Stimulated activated CD8-positive, alpha-beta memory T cell treated with anti-CD3 and anti-CD28 coated beads, Interleukin-2, amount 100 ng/mL, for 1 hour (primary cell): ENCODE measurements at places on chromosomes 6 and 20.

GRCh38 chr6:106286746-106287145, 38.8 kb downstream of the ATG5 start:
- no peak for DNase-seq

DNA sequence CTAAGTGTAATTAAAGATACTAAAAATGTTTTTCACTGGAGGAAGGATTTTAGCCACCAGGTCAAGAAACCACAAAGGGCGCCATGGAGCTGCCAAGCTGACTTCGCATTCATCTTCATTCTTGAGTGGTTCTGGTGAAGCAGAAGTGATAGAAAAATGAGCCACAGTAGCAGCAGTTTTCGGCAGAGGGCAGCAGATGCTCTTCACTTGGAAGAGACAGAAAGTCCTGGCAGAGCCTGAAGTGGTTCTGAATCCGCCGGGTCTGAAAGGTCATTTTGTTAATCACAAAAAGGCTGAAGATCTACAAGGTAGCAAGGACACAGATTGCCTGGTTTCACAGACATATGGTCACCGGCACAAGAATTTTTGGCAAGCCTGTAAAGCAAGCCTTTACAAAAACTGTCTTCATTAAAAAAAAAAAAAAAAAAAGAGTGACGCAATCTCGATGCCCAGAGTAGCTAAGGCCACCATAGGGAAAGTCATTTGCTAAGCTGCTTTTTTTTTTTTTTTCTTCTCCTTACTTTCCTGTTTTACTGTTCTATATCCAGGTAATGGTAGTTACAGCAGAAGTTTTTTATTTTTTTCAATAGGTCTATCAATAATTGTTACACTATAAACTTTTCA, 345.1 kb upstream of the AGPAT4 start:
- no peak for DNase-seq

DNA sequence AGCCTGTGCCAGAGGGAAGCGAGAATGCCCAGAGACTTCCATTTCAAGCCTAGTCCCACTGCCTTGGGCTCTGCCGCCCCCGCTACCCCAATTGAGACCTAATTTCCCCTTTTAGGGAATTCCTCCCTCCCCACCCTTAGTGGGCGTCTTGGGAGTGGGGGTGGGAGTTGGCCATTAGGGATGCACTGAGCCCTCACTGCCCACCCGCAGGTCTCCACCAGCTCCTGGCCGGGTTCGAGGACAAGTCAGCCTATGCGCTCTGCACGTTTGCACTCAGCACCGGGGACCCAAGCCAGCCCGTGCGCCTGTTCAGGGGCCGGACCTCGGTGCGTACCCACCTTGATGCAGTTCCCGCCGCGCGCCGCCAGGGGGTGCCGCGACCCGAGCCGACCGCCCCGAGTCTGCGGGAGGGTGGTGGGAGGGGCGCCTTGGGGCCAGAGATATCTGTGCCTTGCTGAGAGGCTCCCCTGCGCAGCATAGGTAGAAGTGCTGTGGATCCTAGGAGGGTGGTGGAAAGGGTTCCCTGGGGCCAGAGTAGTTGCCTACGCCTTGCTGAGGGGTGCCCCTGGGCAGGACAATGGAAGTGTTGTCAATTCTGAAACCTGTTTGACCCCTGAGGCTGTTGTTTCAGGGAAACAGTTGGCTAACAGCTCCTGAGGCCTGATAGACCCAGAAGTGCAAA, 9.2 kb downstream of the ITPA start:
- DNase-seq, result peak; percentile 47

DNA sequence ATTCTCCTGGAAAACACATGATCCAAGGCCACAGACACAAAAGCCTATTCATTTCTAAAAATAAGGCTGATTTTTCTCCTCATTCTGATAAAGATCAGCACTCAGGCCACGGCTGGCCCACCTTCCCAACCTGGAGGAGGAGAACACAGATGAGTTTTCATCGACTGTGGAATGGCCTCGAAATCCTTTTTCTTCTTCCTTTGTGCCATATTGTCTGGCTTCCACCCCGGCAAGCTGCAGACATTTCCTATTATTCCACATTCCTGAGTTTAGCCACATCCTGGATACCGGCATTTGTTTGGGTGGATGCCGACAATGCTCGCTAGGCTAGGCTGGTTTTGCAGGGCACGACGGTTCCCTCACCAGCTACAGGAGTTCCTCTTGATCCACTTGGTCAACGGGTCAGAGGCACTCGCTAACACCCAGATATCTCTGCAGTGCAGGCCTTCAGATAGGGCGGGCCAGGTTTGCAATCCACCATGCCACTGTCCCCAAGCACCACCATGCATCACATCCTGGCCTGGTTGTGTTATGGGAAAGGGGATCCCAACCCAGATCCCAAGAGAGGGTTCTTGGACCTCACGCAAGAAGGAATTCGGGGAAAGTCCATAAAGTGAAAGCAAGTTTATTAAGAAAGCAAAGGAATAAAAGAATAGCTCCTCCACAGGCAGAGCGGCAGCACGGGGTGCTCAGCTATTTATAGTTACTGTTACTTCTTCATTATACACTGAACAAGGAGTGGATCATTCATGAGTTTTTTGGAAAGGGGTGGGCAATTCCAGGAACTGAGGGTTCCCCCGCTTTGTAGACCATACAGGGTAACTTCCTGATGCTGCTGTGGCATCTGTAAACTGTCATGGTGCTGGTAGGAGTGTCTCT, 4.2 kb upstream of the CTSZ start:
- no peak for DNase-seq

- no peak for DNase-seq
These were observed 164.8 kb upstream of the GGTLC1 start for GRCh38 chr20:24153101-24154040.

DNA sequence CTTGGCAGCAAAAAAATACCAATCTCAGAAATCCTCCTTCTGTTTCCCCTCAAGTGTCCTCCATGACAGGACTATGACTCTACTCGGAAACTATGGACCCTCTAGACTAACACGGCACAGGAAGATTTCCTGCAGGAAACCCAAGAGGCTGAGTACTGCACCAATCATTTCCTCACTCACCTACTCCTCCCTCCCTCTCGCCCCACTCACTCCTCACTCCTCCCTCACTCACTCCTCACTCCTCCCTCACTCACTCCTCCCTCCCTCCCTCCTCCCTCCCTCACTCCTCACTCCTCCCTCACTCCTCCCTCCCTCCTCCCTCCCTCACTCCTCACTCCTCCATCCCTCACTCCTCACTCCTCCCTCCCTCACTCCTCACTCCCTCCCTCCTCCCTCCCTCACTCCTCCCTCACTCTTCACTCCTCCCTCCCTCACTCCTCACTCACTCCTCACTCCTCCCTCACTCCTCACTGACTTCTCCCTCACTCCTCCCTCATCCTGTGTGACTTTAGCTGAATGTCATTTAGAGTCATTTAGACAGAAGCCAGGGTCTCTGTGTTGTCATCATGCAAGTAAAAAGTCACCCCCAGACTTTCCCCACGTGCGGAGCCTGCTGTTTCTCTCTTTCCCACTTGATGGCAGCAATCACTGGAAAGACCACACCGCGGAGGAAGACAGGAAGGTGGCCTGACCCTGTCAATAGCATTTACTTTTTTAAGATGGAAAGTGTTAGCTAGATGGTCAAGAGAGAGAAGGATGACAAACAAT, 226.8 kb upstream of the PDE10A start:
- DNase-seq, result no peak

GRCh38 chr6:138647006-138647405, 126.6 kb upstream of the CCDC28A start:
- no peak for DNase-seq

- DNase-seq, result no peak
These were observed 329.3 kb upstream of the CITED2 start for GRCh38 chr6:139703780-139704179.

GRCh38 chr6:135170238-135170637, 10.9 kb upstream of the MYB start:
- no peak for DNase-seq

DNA sequence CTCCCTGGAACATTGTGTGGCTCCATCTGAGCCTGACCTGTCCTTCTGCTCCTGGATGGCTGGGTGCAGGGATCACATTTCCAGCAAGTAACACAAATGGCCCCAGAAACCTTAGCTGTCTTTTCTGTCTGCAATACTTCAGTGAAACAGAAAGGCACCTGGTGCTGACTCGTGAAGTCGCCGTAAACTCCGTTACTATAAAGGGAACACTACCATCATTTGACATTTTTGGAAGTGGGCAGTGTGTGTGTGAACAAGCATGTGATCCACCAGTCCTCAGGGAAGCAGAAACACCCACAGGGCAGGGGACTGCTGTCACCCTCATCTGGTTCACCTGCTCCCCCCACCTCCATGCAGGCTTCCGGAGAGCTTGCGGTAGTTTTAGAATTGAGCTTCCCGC, 23.9 kb downstream of the SERPINB6 start:
- DNase-seq, result no peak

DNA sequence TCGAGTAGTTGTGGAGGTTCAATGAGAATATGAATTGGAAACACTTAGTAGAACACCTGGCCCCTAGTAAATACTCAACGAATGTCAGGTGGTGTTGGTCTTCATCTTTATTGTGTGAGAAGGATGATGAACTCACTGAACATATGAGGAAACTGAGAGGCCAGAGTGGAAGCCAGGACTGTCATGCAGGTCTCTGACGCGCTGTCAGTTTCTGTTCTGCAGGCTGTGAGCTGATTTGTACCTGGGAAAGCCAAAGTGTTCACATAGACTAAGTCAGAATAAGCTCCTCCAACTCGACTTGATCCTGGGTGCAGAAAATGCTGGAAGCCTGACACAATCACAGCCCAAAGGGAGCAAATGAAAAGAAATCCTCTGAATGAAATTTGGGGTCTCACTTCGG, 222.2 kb downstream of the LY86 start:
- DNase-seq, result no peak

DNA sequence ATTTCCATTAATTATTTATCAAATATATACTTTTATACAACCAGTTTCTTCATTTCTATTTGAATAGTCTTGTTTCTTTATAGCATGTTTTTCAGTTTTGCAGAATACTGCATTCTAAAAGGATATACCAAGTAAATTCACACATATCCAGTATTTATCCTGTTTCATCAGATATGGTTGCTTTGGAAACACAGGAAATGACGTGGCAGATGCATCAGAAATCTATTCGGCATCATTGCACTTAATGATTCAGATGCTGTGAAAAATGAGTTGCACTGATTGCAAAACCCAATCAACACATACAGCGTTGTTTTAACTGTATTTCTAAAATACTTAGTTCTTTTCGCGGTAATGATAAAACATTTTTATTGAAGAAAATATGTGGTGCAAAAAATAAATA, 594.9 kb downstream of the CDH26 start:
- no peak for DNase-seq
